ENCODE measurements at places on chromosomes 1 and 21.

DNA sequence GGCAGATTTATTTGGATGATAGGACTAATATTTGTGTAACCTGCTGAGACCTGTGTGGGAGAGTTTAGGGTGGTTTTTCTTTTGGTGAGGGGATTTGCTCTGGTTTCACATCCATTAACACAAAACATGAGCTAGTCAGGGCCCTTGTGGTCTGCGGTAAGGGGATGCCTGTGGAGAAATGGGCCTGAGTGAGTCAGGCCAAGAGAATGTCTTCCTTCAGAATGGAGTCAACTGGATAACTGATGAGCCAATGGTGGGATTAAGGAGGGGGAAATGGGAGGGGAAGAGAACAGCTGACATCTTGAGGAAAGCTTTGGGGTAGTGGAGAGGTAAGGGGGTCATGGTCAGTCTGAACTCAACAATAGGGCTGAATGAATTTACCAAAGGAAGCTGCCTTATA, 13.9 kb downstream of the WNT2B start:
- DNase-seq = no peak

DNA sequence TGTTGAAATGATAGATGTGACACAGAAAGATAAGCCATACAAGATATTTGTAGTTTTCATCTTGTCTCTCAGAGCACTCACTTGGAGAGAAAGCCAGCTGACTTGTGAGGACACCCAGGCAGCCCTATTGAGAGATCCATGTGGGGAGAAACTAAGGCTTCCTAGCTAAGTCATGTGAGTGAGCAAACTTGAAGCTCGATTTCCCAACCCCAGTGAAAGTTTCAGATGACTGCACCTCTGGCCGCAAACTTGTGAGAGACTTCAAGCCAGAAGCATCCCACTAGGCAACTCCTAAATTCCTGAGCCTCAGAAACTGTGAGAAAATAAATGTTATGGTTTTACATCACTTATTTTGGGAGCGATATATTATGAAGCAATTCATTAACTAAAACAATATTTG, 832.3 kb downstream of the LTN1 start:
- DNase-seq = no peak

DNA sequence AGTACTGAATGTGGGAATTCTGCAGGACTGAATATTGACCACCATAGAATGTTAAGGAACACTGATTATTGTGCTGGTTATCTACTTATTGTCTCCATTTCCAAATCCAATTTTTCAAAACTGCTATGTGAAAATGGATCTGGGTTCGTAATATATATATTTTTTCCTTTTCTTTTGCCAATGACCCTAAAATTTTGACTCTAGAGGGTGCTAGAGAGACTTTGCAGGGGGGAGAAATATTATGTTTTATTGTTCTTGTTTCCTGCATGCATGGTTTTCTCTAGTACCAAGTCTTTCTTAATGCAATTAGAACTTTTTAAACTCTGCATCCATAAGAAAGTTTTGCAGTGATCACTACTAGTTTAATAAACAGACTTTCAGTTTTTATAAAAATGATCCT, 1256.9 kb downstream of the BRINP3 start:
- DNase-seq = no peak

DNA sequence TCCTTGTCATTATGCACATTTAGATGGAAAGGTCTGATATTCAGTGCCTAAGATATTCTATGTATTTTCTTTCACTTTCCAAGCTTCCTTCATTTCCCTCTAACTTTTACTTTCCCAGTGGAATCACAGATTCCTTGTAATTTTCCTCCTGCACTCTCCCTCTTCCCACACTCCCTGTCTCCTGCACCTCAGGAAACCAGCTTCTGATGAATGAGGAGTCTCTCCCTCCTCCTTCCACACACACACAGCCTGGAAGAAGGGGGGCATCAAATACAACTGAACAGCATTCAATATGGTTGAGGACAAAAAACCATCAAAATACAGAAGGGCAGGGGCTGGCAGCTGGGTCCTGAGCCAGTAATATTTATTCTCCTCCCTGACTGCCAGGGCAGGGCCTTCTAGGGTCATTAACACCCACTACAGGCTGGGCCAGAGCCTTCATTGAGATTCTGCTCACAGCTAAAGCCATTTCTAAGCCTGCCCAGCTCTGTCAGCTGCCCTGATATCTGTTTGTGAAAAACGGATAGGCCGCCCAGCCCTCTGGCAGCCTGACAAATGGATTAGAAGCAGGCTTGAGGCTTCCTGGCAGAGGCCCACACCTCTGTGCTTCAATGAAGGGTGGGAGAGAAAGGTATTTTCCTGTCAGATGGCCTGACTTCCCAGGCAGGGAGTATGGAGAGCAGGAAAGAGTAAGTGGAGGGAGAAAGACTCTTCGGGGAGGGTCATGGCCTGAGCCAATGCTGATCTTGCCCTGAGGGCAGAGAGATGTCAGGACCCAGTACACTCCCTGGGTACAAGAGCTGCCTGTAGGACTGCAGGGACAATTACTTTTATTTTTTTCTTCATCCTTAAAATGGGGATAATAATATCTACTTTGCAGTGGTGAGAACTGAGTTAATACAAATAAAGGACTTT, 138.9 kb upstream of the SPATA6 start:
- no peak for DNase-seq

DNA sequence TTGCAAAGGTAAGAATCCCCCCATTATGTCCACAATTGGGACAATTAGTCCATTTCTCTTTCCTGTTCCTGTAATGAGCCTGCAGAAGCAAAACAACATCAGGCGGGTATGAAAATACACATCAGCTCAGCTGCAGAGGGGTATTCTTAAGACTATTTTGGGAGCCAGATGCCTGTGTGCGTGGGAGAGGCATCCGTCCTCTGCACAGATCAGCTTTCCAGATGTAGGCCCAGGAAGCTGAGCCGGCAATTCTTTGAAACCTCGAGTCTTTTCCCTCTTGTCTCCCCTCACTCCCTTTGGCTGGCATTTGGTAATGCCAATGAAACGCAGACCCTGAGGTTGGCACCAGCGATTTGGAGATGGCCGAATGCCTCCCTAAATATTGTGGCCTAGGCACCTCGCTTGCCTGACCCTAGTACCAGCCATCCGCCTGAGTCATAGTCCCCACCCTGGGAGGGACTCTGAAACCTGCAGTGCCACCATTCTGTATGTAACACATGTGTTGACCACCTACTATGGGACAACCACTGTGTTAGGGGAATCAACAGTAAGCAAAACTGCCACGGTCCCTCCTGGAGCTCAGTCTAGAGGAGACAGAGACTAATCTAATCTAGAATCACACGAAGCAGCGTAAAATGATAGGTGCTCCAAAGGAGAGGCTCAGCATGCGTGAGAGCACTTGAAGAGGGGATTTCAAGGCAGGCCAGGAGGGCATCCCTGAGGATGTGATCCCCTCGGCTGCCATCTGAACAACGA, 603.0 kb downstream of the MATN1 start:
- DNase-seq = no peak

DNA sequence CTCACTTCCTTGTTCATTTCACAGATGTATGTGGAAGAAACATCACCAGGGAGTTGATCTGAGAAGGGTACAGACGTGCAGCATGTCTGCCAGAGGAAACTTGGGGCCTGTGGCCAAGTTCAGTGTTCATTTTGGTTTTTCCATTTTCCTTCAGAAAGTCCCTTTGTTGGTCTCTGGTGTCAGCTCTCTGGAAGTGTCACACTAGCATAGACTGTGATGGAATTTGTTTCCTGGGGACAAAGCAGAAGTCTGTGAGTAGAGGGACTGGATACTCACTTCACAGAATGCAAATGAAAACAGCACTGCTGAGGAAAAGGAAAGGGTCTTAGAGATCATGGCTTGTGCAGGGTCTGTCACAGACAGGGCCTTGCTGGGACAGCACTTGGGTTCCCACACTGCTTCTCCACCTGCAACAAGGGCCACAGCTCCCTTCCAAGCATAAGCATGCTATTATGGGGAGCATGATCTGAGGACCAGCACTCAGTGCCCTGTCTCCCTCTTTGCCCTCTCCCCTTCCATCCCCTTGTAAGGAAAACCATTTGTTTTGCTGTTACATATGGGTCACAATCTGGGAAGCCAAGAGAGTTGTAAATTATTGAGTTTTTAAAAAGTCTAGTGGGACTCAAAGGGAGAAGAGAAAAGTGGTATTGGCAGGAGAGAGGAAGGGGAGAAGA, 31.4 kb upstream of the CD84 start:
- no peak for DNase-seq

- DNase-seq = no peak
These were observed 10.8 kb downstream of the UTP25 start for GRCh38 chr1:209838537-209838936.

- no peak for DNase-seq
These were observed 51.9 kb downstream of the IL12RB2 start for GRCh38 chr1:67359592-67359991.

GRCh38 chr1:245748646-245749045, 593.9 kb downstream of the KIF26B start:
- DNase-seq = no peak

DNA sequence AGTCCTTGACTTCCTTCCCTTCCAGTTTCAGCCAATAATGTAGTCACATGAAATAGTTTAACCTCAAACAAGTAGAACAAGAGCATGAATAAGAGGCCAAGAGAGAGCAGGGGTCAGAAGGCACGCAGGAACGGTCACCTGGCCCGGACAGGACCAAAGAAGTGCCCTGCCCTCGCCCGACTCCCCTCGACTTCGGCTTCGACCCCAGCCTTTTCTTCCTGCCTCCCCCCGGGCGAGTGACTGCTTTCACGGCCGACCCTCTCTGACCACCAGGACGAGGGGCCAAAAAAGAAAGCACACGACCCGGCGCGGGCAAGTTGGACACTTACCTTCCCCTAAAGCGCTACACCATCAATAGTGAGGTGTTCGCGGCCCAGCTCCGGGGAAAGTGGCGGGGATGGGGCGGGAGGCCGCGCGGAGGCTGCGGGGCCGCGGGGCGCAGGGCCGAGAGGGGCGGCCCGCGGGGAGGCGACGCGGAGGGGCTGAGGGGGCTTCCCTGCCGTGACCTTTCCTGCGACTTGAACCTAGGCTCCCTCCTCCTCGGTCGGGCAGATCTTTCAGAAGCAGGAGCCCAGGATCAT, 519 bp downstream of the RERE start:
- DNase-seq = peak; percentile 13

DNA sequence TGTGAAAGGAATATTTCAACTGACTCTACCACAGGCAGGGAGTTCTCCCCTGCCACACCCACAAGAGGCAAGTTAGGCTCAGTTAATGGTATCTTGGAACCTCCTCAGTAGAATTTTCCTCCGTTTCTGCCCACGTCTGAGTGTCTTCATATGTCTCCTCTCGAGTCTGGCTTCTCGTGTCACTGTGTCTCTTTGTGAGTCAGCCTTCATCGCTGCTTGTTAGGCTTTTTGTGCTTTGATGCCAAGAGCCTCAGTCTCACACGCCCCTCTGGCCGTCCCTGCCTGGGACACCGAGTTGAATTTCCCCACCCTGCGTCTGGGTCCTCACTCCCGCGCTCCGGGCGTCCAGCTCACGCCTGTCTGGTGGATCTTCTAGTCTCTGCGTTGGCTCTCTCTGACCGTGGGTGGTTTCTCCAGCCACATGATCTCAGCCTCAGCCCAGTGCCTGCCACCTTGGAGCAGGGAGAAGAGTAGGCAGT, 125.7 kb upstream of the GADD45A start:
- peak; percentile 25 for DNase-seq

DNA sequence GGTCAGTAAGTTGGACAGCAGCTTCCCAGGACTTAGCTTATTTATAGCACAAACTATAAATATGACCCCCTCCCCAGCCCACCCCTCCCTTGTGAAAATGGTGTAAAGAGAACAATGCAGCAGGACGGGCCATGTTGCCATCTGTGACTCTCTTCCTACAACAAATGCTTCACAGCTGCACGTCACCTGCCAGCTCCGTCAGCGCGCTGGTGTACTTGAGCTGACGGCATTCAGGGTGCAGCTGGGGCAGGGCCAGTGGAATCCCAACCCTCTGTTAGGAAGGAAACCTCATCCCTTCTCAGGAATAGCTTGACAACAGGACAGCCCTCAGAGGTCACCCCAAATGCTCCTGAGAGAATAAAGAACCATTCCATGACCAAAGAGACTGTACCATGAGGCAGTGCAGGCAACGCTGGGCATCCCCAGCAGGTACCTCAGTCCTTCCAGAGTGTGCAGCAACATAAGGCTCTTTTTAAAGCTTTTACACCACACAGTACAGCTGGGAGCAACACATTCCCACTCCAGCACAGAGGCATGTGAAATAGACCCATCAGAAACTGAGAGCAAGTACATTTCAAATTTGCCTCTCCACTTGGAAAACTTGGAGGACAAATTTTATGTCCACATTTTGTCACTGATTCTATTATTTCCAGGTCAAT, 85.0 kb downstream of the ATP1A1 start:
- DNase-seq = no peak

DNA sequence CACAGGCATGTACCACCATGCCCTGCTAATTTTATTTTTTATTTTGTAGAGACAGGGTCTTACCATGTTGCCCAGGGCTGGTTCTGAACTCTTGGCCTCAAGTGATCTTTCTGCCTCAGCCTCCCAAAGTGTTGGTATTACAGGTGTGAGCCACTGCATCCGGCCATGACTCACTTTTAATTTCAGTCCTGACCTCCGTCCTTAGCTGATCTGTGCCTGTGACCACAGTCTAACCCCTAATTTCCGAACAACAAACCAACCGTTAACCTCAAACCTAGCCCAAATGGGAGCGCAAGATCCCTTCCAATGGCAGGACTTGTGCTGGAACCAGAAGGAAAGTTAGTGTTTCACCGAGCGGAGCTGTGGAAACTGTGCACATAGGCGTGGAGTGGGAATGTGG, 29.3 kb upstream of the MAN1C1 start:
- DNase-seq = no peak

GRCh38 chr21:41632748-41633475, 125.0 kb upstream of the TMPRSS2 start:
- DNase-seq = no peak

GRCh38 chr1:83802023-83802422, 196.9 kb downstream of the TTLL7 start:
- DNase-seq = no peak

GRCh38 chr1:101025283-101025656, 314 bp downstream of the DPH5 start:
- no peak for DNase-seq

GRCh38 chr1:115337276-115337632, 795 bp downstream of the NGF start:
- no peak for DNase-seq

GRCh38 chr21:26080211-26080610, 90.4 kb downstream of the APP start:
- DNase-seq = no peak

DNA sequence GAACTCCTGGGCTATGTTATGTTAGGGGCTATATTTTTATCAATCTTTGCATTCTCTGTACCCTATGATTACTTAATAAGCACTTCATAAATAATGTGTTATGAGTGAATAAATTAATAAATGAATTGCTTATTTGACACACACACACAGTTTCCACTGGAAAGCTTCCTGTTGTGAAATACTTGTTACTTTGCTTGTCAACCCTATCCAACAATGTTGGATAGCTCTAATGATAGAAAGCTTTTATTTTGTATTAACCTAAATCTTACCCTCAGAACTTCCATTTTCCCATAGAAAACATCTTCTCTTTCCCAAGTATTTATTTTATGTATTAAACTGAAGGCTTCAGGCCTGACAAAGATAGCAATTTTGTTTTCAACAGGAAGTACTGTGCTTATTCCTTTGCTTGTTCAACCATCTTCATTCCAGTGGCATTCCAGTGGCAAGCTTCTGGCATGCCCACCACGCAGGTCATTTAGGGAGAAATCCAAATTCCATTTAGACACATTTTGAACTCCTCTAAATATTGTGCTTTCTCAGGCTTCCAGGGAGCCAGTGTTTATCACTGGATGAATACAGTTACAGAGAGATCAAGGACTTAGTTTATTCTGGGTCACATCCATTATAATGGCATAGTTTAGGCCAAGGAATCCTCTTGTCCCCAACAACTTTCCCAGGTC, 134.4 kb downstream of the TGFB2 start:
- DNase-seq = no peak

- DNase-seq = no peak
These were observed 11.8 kb downstream of the PDPN start for GRCh38 chr1:13595411-13595810.

Measured in tibial nerve (tissue), 4 donors.